ENCODE measurements at places on chromosomes 4 and X.

DNA sequence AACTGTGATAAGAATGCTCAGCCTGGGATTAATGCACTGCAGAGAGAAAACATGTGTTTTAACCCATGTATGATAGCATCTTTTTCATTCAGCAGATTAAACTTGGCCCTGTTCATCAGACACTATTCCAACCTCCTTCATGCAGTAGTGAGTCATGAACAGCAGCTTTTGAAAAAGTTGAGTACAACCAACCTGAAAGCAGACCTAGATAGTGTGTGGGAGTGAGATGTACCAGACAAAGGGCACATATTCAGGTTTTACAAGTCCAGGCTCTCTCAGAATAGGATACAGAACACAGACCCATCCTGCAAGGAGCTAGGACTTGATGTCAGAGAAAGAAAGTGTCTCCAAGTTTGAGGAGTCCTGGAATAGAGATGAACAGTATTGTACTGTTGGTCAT is 237.3 kb upstream of the STS start:
- DNase-seq = no peak

- DNase-seq = no peak
Observed at GRCh38 chrX:95291561-95291960, 1393.1 kb upstream of the DIAPH2 start.

- no peak for DNase-seq
Observed at GRCh38 chrX:33307911-33308354, 96.6 kb upstream of the DMD start.

- no peak for DNase-seq
Observed at GRCh38 chr4:84677995-84678394, 95.1 kb downstream of the CDS1 start.

- peak; percentile 92 for DNase-seq
Observed at GRCh38 chrX:124736553-124737270, 390.3 kb downstream of the SH2D1A start.

DNA sequence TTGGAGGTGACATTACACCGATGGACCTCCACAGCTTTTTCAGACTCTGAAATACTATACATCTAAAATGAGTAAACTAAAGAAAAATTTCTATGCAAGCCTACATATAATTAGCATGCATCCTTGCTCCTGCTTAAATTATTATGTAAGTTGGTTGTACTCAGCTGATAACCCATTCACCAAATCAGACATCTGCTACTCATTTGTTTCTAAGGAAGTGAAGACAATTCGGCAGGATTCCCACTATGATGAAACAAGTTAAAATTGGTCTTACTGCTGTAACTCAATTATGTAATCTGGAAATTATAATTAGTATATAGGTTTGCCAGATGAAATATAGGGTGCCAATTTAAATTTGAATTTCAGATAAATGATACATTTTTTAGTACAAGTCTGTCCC is 59.5 kb upstream of the FGF13 start:
- no peak for DNase-seq

GRCh38 chrX:150692831-150693724 is at the start of gene MTMR1:
TSS of gene MTMR1 (plus strand) at chrX:150693396. CDS start at chrX:150693531, 135 bp downstream.
- no peak for DNase-seq

- peak; percentile 54 for DNase-seq
Observed at GRCh38 chr4:172892300-172892699, 276.3 kb upstream of the GALNT7 start.

DNA sequence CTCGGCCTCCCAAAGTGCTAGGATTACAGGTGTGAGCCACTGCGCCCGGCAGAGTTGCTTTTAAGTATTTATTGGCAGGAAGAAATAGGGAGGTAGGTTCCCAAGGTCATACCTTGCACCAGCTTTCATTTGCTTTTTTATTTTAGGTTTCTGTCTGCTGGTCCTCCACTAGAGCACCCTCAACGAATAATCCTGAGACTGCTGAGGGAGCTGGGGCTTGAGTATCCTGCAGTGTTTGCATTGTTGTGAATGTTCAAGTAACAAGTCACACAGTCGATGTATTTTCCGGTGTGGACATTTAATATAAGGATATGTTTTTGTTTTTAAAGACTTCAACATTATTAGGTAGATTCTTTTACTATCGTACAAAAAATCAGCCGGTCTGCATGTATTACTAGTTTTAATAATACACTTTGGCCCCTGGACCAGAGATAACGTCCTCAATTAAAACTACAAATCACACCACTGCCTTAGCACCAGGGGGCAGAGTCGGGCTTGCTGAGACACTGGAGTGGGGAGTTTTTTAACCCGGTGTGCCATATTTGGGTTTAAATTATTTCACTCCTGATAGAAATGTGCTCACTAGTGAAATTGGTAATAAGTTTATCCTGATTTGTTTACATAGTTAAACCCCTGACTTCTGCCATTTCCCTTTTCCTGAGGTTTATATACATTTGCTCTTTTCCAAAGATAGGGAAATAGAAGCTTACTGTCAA is 11.6 kb downstream of the SMIM20 start:
- DNase-seq = peak; percentile 55

DNA sequence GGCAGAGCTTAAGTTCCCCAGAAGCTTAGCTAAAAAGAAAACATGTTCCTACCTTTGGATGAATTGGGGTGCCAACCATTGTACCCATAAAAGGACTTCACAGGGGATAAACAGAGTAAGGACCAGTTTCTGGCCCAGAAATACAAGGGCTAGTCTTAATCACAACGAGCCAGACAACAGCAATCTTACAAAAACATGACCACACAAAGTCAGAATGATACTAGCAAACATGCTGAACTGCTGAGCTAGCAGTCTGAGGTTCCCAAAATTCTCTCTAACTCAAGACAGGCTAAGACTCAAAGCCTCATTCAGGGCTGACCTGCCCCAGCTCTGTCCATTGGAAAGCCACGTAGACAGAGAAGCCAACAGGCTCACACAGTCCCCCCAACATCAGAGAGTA is 40.3 kb downstream of the ATP11C start:
- DNase-seq = no peak

- no peak for DNase-seq
Observed at GRCh38 chr4:118344801-118345200, 8.0 kb downstream of the PRSS12 start.

- DNase-seq = no peak
Observed at GRCh38 chr4:120481756-120482155, 415.1 kb upstream of the MAD2L1 start.

- no peak for DNase-seq
Observed at GRCh38 chrX:75366861-75367260, 93.0 kb downstream of the UPRT start.

GRCh38 chr4:151850791-151851213 is 90.0 kb upstream of the GATB start:
- DNase-seq = no peak
